ENCODE measurements at places on chromosomes 12 and 14.

DNA sequence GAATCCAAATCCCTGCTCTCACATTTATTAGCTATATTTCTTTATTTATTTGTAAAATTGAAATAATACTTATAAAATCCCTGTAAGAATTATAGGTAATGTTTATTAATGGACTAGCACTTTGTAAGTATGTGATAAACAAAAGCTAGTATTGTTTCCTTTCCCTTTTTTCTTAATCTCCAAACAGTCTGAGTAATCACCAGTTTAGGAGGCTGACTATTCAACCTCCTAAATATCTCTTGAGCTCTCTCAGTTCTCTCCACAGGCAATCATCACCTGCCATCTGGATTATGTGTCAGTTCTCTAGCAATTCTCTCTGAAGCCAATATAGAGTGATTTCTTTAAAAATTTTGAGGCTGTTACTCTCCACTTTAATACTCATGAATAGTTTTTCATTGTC lies 9.2 kb upstream of the LYZ start:
- DNase-seq, result no peak

DNA sequence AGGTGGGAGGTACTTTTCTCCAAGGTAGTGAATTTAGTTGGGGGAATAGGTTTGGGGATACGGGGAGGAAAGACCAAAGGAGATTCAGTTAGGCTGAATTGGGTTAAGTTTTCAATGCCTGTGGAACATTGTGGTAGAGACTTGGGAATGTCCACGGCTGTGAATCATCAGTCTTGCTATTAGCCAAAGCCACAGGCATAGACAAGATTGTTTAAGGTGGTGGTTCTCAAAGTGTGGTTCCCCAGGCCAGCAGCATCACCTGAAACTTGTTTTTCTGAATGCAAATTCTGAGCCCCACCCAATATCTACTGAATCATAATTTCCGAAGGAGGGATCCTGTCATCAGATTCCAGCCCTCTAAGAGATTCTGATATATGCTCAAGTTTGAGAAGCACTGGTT lies 316.2 kb downstream of the EGLN3 start:
- DNase-seq, result no peak

GRCh38 chr14:30131581-30132097 lies 204.0 kb upstream of the PRKD1 start:
- DNase-seq, result no peak

DNA sequence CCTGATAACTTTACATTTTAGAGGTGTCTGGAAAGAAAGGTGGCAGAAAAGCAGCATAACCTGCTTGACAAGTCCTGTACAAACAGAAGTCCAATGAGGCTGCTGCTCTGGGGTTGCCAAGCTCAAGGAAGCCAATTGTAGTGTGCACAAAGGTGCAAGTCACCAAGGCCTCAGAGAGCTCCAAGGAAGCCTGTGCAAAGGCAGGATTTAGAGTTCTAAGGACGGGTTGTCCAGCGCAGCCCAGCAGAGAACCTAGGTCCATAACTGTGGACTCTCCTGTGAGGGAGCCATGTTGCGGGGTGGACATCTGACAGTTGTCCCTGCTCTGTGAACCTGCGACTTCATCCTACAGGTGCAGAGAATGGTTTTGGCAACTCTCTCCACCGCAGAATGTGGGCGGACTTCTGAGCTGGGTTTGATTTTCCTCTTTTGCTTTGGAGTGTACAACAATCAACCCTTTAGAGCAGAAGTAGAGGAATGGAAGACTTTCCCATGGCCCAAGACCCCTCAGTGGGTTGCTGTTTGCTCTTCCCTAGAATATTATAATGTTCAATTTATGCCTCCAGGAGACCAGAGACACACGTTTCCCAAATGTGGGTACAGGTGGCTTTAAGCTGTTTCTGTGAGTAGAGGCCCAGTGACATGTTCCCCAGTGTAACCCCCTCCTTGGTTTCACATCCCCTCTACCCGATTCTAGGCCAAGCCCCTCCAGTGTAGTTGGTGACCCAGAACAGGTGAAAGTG lies 81.0 kb downstream of the ETV6 start:
- no peak for DNase-seq

DNA sequence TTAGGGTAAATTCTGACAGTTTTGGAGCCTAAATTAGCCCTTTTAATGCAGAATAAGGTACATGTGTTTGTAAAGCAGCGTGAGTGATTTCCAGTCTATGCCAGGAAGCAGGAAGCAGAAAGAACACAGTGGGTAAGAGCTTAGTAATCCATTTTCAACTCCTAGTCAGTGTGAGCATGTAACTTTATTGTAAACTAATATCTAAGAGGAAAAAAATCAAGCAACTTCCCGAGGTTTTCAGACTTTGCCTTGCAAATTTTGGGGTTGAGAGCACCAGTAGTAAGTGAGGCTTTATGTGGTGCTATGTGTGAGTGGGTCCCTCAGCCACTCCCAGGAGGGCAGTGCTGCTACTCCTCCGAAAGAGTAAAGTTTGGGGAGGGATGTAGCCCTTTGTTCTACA lies 2.9 kb downstream of the CIPC start:
- DNase-seq, result no peak

DNA sequence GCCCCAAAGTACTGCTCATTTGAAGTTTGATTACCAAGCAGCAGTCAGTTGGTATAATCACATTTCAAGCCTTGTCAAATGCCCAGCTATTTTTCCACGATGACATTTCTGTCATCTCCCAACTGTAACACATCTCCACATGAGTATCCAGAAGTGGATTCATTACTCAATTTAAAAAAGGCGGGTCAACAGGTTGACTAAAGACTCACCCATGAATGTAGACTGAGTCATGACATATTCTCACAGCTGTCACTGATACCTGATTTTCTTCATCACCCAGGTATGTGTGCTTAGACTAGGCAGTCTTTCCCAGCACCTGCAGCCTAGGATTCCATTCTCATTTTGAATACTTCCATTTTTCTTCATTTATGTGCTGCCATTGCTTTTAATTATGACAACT lies 75.1 kb upstream of the DBX2 start:
- DNase-seq, result no peak

DNA sequence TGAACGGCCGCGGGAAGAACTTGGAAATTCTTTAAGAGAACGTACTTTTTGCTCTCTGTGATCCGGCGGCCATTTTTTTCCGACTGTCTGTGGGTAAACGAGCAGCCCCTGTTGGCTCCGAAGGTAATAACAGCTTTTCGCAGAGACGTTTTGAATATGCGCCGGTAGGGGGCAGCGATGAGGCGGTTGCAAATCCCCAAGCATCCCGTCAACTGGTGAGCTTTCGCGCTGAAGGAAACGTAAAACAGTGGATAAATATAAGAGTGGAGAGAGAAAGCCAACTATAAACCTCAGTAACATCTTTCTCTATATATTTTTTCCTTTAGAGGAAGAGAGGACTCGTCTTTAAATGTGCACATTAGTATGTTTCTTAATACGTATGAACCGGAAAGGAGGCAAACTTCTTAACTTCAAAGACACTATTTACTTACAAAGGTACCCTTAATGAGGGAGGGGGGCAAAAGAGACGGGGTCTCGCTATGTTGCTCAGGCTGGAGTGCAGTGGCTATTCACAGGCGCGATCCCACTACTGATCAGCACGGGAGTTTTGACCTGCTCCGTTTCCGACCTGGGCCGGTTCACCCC lies 9.6 kb upstream of the NEMF start:
- DNase-seq, result peak; percentile 87

DNA sequence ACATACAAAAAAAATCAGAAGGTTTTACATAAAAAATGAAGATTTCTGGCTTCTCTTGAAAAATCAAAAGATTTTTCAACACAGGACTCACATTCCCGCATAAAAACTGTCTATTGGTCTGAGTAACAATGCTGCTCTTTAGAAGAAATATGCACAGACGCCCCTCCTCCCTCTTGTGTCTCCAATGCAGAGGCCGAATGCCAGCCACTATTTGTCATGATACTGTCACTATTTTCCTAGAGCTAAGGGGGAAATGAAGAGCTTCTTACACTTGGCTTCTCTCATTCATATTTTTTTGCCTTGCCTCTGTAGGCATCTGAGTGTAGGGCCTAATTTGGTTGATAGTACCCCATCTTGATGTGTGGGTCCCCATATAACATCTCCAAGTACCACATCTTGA lies 98.0 kb downstream of the BBS10 start:
- no peak for DNase-seq

DNA sequence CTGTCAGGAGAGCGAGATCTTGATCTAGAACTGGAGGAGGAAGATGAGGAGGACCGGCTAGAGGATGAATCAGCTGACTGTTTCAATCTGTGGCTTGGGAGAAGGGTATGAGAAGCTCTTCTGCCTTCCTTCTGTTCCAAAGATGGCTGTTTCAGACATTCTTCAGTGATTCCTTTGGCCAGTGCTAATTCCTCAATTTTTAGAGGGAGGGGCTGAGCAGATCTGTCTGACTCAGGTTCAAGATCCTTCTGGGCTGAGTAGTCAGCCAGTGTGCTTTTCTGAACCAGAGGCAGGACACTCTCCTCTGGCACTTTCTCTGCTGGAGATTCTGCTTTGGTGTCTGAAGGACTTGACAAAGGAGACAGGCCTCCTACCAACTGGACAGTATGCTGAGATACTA lies 15.2 kb downstream of the ACIN1 start:
- DNase-seq, result no peak

All from NCI-H1436 treated with DMSO at 0.1 percent for 48 hours (cell line).